ENCODE measurements at places on chromosomes 4 and X.

DNA sequence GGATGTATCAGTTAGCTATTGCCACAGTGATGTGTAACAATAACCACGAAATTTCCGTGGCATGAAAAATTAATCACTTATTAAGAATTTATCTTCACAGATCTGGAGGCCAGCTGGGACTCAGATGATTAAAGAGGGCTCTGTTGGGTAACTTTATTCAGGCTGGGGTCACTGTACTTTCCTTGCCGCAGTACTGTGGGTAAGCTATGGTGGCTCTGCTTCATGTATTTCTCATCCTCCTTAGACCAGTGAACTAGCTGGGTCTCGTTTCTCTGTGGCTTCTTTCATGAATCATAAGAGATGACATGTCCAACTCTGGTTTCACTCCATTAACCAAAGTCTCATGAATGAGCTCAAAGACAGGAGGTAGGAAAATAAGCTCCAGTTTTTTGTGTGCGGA is 13.5 kb downstream of the TEX13B start:
- no peak for DNase-seq

DNA sequence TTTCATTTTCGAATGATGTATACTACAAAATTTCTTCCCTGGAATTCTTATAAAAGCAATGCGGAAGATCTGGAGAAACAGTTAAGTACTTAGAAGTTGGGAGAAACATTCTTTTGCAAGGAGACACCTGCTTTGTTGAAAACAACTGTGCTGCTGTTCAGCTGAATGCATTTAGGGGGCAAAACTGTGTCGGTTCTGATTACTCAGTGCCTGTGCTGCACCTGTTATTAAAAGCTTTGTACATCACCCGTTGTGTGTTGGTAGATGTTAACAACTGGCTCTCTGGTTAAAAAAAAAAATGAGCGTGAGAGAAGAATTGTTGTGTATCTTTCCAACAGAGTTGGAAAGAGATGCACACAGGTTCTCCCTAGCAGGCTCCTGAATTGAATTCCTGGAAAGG is 184.1 kb upstream of the HHIP start:
- DNase-seq = no peak

DNA sequence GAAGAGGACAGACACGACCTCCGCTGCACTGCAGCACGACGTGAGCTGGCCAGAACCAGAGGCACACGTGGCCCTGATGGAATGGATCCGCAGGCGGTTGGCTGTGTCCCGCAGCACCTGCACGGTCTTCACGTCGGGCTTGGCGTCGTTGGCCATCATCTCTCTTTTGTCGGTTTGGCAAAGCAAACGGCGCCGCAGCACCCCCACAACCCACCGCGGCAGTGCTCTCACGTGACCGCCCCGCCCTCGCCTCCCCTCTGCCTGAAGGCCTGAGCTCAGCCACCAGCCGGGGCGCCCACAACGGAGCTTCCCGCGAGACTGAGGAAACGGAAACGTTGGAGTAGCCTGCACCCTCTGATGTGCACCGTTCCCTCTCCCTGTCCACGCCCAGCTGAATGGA is at the start of gene TKTL2:
TKTL2 (minus strand) TSS at position 179 of the 400 bp plus-strand sequence; CDS start at position 159, 20 bp downstream.
- DNase-seq = no peak

- no peak for DNase-seq
These were observed 120.2 kb downstream of the SHOX start for GRCh38 chrX:750812-751211.

DNA sequence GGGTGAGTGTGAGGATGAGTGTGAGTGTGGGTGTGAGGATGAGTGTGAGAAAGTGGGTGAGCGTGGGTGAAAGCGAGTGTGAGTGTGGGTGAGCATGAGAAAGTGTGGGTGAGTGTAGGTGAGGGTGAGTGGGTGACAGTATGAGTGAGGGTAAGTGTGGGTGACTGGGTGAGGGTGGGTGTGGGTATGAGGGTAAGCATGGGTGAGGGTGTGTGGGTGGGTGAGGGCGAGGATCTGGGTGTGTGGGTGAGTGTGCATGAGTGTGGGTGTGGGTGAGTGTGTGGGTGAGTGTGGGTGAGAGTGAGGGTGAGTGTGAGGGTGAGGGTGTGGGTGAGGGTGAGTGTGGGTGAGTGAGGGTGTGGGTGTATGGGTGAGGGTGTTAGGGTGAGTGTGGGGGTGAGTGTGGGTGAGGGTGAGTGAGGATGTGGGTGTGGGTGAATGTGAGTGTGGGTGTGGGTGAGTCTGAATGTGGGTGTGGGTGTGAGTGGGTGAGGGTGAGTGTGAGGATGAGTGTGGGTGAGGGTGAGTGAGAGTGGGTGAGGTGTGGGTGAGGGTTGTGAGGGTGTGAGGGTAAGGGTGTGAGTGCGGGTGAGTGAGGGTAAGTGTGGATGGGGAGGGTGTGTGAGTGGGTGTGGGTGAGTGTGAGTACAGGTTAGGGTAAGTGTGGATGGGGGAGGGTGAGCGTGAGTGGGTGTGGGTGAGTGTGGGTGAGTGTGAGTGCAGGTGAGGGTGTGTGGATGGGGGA is 48.9 kb downstream of the ING2 start:
- no peak for DNase-seq

DNA sequence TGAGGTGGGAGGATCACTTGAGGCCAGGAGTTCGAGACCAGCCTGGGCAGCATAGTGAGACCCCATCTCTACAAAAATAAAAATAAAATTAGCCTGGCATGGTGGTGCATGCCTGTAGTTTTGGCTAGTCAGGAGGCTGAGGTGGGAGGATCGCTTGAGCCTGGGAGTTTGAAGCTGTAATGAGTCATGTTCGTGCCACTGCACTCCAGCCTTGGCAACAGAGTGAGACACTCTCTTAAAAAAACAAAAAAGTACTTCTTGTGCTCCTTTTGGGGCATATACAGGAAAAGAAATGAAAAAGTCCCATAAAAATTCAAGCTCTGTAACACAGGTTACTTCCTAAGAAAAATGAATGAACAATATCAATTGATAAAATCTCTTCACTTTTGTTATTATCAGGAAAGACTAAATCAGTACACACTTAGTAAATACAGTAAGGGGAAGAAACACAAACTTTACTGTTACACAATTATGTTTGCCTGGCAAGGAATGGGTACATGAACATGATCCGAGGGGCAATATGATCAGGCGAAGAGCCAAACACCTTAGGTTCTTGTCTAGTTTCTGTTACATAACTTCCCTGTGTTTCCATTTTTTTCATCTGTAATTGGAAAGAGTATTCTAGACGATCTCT is 46.9 kb downstream of the CCDC158 start:
- no peak for DNase-seq

- DNase-seq = no peak
These were observed 280.9 kb upstream of the EPHA5 start for GRCh38 chr4:65951177-65951576.

DNA sequence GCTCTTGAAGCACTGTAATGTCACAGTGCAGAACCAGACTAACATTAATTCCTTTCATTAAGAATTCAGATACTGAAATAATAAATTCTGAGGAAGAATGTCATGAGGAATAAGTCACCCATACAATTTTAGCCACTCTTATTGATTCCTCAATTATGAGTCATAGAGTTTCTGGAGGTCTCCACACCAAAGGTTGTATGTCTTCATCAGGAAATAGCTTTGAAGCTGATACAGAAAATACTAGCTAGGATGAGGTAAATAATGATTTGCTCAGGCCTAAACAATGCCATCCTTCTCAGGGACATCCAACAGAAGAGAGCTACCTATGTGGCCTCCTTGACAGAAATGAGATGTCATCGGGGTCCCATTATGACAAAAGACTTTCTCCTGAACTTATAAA is 238.8 kb downstream of the OR13H1 start:
- DNase-seq = no peak

GRCh38 chr4:15457406-15458201 is 12.1 kb upstream of the CC2D2A start:
- DNase-seq = no peak
